Thoracic aorta (tissue), 2 donors: ENCODE measurements at places on chromosomes 16 and 17. TPM values are rescaled to one million over a fixed set of nuclear protein-coding genes. Genes with fewer than 3 reads are reported as not detected.

WFDC1 gene
- 4.6 TPM for total RNA-seq

KRT13 gene
- total RNA-seq = not detected

- no peak overlapping the region for H3K4me3 ChIP-seq
- no peaks in the 10 kb centered on the region for H3K4me1 ChIP-seq
- no peak overlapping the region for H3K27ac ChIP-seq
Measured at GRCh38 chr16:84481051-84481735, 23.3 kb downstream of the MEAK7 start.

GRCh38 chr17:75237100-75238014, 24.0 kb downstream of the GGA3 start:
- H3K27ac ChIP-seq = no peak overlapping the region
- peaks cover 78% of the 10 kb centered on the region for H3K36me3 ChIP-seq
- DNase-seq = no peak

- no peaks in the 10 kb centered on the region for H3K27me3 ChIP-seq
- DNase-seq = no peak
- no peaks in the 10 kb centered on the region for H3K4me1 ChIP-seq
- no peak overlapping the region for H3K27ac ChIP-seq
Measured at GRCh38 chr17:80389011-80389995, 25.7 kb upstream of the ENDOV start.

GRCh38 chr17:12287953-12288352, 267.3 kb downstream of the MAP2K4 start:
- H3K36me3 ChIP-seq = no peaks in the 10 kb centered on the region
- peaks cover 34% of the 10 kb centered on the region for H3K4me1 ChIP-seq
- no peaks in the 10 kb centered on the region for H3K27me3 ChIP-seq

GRCh38 chr17:12790249-12791106, 1.2 kb downstream of the ARHGAP44 start:
- DNase-seq = no peak
- H3K36me3 ChIP-seq = no peaks in the 10 kb centered on the region
- H3K27ac ChIP-seq = no peak overlapping the region
